Brain microvascular endothelial cell (primary cell): ENCODE measurements at places on chromosomes 2 and 18.

GRCh38 chr2:217048730-217049129 is 188.9 kb upstream of the TNP1 start:
- DNase-seq = no peak

DNA sequence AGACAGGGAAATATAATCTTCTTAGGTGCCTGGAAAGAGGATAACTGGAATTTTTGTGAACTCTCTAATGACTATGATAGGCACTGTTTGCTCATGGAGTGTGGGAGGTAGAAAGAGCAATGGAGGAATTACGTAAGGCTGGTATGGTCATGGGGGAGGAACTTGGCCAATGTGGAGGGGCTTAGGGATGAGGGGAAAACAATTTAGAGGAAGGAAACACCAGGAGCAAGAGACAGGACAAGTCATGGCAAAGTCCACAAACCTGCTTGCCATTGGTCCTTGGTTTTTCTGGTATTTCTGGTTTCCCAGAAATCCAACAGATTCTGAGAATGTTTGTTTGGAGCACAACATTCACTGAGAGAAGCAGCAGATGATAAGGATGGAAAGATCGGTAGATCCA is 274.2 kb downstream of the DYSF start:
- DNase-seq = no peak

DNA sequence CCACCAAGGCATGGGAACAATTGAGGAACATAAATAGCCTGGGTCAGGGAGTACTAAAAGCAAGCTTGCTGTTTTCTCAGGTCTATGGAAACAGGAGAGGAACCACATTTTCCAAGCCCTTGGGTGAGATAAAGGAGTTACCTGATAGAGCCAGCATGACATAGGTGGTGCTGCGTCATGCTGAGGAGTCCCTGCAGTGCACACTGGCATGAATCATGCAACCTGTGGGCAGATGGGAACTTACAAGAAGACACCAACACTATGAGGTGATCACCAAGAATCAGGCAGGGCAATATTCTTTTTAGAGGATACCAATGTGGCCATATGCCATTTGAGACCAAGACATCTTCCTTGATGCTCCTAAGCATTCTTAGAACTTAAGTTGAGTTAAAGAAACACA is 531.8 kb downstream of the ZEB2 start:
- DNase-seq = no peak

DNA sequence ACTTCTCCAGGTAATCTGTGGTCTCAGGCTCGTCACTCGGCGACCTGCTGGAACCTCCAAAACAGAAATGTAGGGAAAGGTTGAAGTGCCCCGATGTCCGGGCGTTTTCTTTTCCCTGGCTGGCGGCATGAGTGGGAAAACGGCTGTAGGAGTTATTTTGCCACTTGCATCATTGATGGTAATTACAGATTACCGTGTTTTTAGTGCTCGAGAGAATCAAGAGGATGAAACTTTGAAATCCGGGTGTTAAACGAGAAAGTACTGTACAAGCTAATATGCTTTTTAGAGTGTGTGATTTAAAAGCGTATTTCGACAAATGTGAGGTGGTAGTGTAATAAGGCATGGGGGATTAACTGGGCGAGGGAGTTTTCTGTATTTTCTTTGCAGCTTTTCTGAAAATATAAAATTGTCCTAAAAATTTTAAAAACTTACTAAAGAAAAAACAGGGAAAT is 819 bp downstream of the GRHL1 start:
- no peak for DNase-seq

DNA sequence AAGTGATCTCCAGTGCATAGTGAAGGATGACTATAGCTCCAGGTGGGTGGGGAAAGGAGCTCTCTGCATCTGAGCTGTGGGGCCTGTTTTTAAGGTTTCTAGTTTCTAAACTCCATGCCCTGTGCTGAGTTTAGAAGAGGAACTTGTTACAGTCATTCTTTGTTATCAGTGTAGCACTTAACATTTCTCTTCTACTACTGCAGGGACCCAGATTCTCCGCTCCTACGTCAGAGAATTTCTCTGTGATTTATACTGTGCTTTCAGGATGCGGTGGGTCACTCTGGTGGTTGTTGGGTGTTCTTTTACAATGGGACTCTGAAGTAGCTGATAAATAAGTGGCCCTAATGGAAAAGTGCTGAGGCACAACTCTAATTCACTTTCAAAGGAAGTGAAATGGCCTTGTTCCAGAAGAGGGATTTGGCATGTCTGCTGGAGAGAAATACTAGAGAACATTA is 122.0 kb downstream of the WDSUB1 start:
- no peak for DNase-seq

GRCh38 chr2:149021271-149021719 is 17.2 kb upstream of the LYPD6B start:
- no peak for DNase-seq

GRCh38 chr18:62258093-62258492 is 67.0 kb upstream of the TNFRSF11A start:
- no peak for DNase-seq

DNA sequence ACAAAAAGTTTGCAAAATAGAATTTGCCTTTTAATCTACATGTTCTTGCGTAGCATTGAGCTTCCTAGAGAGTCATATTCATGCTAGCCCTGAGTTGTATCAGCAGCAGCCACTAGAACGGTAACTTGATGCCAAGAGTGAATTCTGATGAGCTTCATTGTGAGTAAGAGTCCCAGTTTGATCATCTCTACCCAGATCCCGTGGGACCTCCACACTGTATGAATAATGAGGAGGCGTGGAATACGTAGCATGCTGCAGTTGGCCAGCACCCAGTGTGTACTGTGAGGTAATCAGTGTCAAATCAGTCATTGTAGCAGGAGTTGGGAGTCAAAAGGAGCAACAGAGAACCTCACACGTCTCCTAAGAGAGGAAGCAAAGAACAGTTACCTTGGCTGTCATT is 197.9 kb downstream of the NEDD4L start:
- DNase-seq = peak; percentile 96
